ENCODE measurements at places on chromosomes 7 and 10.

GRCh38 chr7:8818406-8818805 lies 385.0 kb downstream of the NXPH1 start:
- no peak for DNase-seq

DNA sequence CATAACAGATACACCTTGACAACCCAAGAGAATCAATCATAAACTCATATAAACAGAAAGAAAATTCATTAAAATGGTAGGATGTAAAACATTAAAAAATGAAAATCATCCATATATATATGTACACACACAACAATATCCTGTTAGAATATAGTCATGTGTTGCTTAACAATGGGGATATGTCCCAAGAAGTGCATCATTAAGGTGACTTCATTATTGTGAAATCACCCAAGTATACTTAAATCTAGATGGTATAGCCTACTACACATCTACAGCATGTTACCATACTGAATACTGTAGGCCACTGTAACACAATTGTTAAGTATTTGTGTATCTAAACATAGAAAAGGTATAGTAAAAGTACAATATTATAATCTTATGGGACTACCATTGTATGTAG lies 115.8 kb upstream of the TMEM168 start:
- DNase-seq: no peak

- no peak for DNase-seq
These were observed 341.6 kb upstream of the MEOX2 start for GRCh38 chr7:16028103-16028502.

GRCh38 chr7:119842337-119842736 lies 430.6 kb upstream of the KCND2 start:
- DNase-seq: no peak

DNA sequence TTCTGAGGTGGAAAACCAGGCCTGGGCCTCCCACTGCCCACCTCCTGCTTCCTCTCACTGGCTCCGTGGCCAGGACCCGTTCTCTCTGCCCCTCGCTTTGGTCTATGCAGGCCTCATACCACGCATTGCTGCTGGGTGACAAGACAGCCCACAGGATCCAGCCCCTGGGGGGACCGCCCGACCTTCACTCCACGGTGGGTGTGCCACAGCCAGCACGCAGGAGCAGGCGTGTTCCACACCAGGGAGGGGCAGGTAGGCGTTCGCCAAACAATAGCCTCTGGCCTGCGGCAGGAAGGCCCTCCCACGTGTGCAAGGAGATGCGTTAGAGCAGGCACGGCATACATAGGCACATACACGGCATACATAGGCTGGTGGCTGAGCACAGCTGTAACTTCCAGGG lies 233.4 kb downstream of the WDR37 start:
- DNase-seq: no peak

GRCh38 chr10:13586676-13587355 lies at the start of gene PRPF18:
Gene PRPF18 (plus strand): TSS chr10:13586965. CDS start chr10:13587087, 122 bp downstream.
- DNase-seq: peak; percentile 87

GRCh38 chr10:101919026-101919770 lies 75.6 kb upstream of the KCNIP2 start:
- no peak for DNase-seq

- DNase-seq: no peak
These were observed 30.5 kb downstream of the SLC18A2 start for GRCh38 chr10:117271427-117271826.

GRCh38 chr7:574661-575395 lies 55.2 kb upstream of the PDGFA start:
- DNase-seq: no peak

- no peak for DNase-seq
These were observed 32.5 kb downstream of the ZNF277 start for GRCh38 chr7:112238852-112239610.

GRCh38 chr7:47361746-47362215 lies 220.1 kb downstream of the TNS3 start:
- DNase-seq: no peak

- DNase-seq: no peak
These were observed 18.8 kb downstream of the FOXI2 start for GRCh38 chr10:127755753-127756152.

DNA sequence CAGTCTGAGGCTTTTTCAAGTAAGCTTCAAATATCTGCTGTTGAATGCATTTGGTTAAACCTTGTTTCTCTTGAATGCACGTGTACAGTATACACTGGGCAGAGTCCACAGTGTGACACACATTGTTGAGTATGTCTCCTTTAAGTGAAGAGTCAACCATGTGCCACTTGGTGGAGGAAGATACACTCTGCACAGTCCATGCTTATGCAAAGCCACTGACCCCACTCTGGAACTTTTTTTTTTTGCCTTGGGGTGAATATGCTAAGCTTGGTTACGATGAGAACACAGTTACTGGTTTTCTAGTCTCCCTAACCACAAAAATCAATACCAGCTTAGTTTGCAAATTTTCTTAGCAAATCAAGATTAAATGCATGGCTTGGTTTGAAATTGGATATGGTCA lies 186.8 kb upstream of the VIPR2 start:
- DNase-seq: no peak

DNA sequence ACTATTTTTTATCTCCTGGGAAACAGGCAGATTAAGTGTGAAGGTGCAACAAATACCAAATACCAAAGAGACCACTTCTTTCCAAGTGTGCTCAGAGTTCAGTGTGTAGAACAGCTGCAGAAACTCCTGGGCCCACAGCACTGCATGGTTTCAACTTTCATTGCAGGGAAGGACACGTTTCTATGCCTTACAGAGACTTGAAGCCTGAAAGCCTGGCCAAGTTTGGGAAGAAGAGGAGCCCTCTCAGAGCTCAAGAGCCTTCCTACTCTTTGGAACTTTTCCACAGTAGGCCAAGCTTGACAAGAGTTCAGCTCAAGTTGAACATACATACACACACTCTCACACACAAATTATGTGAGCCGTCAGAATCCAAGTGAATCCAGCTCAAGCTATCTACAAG lies 2.5 kb downstream of the HOXA4 start:
- no peak for DNase-seq

DNA sequence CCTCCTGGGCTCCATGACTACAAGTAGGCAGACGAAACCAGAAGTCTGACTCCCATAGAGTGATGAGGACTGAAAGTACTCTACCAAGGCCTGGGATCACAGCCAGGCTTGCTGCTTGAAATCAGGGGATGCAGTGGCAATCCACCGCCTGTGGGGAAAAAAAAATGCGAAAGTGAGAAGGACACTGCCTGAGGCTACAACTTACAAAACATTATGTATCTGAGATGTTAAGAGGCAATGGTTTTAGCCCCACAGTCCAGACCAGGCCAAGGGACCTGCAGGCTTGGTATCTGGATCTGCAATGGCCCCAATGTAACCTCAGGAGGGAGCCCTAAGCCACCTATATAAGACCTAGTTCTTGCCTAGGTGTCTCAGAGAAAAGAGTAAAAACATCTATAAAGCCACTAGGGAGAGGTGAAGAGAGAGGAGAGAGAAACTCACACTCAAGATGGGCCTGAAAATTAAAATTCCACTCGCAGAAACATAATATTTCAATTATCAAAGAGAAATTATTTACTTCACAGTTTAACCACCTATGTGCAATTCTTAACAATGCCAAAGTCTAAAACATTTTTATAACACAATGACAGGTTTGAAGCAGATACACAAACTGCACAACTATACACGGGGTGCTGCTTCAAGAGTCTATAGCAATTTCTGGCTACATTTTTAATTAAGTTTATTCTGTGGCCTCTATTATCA lies 13.9 kb downstream of the DNAJC1 start:
- DNase-seq: peak; percentile 69

GRCh38 chr7:29090151-29090805 lies 56.1 kb downstream of the CPVL start:
- no peak for DNase-seq

- DNase-seq: no peak
These were observed 54.8 kb downstream of the AUTS2 start for GRCh38 chr7:69652947-69653701.

- DNase-seq: no peak
These were observed 185.8 kb upstream of the PRSS1 start for GRCh38 chr7:142563470-142563869.

GRCh38 chr10:103551619-103552602 lies 58.4 kb downstream of the NEURL1 start:
- DNase-seq: no peak

GRCh38 chr7:100105534-100105933 lies 4.1 kb downstream of the AP4M1 start:
- no peak for DNase-seq

GRCh38 chr7:148447221-148447849 lies 143.2 kb upstream of the C7orf33 start:
- no peak for DNase-seq

DNA sequence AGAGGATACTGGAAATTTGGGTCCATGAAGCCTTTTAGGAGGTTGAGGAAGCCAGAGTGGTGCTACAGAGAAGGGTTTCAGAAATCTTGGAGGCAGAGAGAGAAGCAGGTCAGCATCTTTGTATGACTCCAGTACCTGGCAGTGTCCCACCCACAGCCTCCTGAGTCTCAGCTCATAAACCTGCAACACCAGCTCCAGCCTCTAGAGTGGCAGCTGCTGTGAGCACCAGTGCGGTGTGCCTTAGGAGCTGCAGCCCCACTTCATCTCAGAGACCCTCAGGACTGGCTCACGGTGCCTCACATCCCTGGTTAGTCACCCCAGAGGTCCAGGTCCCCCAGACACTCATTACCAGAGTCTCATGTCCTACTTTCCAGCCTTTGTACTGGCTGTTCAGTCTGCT lies 84.8 kb upstream of the PRKAR2B start:
- no peak for DNase-seq

- DNase-seq: no peak
These were observed 44.2 kb downstream of the ZNF438 start for GRCh38 chr10:30987463-30987862.

- DNase-seq: no peak
These were observed 70.2 kb downstream of the PIP4K2A start for GRCh38 chr10:22644222-22644621.

DNA sequence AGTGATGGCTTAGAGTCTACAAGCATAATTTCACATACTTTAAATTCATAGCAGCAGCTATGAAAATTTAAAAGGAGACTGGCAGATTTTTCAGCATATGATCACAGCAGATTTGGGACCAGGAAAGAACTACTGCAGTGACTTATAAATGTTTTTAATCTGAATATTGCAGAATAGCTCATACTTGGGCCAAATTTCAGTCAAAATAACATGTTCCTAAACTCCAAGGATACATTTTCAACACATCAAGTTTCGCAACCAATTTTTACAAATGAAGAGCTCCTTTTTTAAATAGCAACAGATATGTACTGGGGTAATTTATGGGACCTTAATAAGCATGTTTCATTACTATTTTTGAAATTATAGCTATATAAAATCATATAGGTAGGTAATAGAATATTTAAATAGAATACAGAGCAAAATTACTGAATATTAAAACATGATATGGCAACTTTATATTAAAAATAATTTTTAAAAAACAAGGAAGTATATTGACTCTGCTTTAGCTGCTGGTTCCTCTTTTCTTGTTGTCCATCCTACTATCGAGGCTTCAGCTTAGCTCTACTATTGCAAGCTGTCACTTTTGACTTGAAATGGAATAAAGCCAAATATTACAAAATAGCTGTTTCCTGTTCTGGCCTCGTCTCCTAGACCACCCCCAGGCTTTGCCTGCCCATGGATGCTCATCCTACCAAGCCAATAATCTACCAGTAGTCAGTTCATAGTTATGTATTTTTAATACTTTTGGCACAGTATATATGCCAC lies 123.1 kb downstream of the NRBF2 start:
- DNase-seq: no peak

DNA sequence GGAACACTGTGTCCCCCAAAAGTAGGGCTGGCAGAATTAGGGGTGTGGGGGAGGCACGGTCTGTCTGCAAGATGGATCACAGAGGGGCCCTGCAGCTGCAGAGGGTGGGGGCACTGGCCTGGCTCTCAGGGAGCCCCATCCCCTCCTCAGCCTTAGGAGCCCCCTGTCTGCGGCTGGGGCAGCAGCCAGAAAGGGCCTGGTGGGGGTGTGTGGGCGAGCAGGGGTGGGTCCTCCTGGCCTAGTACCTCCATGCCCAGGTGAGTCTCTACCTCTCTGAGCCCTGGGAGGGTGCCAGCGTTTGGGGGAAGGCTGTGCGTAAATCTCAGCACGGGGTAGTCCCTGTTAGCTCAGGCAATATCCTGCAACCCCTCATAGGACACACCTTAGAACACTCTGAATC lies 280.5 kb upstream of the PPP2R2D start:
- no peak for DNase-seq

- no peak for DNase-seq
These were observed 42.1 kb upstream of the NUB1 start for GRCh38 chr7:151299530-151299929.

DNA sequence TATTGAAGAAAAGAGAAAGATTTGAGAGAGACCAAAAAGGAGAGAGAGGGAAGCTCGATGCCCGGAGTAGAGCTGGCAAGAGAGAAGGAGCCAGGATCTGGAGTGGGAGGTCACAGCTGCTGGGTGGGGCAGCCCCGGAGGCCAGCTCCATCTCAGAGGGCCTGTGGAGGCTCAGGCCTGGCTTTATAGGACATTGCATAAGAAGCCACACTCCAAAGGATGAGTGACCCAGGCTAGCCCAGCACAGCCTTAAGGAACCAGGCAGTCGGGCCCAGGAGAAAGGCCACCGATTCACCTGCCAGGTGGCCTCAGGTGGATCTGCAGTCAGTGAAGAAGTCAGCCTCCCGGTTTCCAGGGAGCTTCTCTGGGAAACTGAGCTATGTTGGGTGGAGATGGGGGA lies 676 bp downstream of the PLAC9 start:
- no peak for DNase-seq

GRCh38 chr10:102801978-102802377 lies 35.2 kb downstream of the CYP17A1 start:
- no peak for DNase-seq

- DNase-seq: no peak
These were observed at the start of gene DKK1 for GRCh38 chr10:52313933-52314821. Gene DKK1 (plus strand): TSS chr10:52314281. CDS start chr10:52314435, 154 bp downstream.

DNA sequence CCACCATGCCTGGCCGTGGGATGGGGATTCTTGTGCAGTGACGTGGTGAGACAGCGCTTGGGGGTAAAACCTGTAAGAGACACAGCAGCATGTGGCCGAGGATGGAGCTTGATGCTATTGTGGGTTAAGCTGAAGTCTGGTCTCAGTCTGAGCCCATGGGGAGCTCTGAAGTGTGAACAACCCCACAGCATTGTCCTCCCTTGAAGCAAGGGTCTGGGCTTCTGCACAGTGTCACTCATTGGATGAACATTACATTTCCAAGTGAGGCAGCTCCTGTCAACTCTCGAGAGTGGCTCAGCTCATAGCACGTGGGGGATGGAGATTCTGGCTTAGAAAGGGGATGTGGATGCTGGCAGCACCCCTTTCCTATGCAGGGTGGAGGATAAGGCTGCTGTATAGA lies 32.2 kb upstream of the ZNF438 start:
- no peak for DNase-seq

- peak; percentile 44 for DNase-seq
These were observed 118.2 kb downstream of the JAZF1 start for GRCh38 chr7:28062197-28062991.

GRCh38 chr7:140294454-140294853 lies 103.9 kb downstream of the SLC37A3 start:
- DNase-seq: no peak

- DNase-seq: no peak
These were observed 32.8 kb upstream of the DGKI start for GRCh38 chr7:137879357-137880158.
